Erythroblast (primary cell): ENCODE measurements at places on chromosomes 12 and 14.
A peak's percentile ranks its signal among the peaks of the same experiment; 100 is the strongest.

DNA sequence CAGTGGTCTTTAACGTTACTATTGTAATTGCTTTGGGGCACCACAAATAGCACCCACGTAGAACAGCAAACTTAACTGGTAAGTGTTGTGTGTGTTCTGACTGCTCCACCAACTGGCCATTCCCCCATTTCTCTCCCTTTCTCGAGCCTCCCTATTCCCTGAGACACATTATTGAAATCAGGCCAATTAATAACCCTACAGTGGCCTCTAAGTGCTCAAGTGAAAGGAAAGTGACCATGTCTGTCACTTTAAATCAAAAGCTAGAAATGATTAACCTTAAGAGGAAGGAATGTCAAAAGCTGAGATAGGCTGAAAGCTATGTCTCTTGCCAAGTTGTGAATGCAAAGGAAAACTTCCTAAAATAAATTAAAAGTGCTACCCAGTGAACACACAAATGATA, 22.3 kb downstream of the PPP1R13B start:
- no peak for DNase-seq

DNA sequence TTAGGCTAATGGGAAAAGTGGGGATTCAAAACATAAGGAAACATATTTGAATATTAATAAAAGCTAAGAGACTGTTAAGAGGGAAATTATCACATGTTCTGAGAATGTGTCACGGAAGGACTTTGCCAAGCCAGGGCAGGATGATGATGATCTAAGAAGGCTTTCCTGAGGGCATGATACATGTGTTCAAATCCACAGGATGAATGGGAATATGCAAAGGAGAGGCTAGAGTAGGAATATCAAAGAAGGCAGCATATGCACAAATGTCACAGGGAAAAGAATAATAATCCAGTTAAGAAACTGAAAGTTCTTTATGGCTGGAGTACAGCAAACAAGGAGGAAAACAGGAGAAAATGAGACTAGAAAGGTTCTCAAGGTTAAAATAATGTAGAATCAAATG, 107.0 kb downstream of the PTPRO start:
- DNase-seq = no peak

DNA sequence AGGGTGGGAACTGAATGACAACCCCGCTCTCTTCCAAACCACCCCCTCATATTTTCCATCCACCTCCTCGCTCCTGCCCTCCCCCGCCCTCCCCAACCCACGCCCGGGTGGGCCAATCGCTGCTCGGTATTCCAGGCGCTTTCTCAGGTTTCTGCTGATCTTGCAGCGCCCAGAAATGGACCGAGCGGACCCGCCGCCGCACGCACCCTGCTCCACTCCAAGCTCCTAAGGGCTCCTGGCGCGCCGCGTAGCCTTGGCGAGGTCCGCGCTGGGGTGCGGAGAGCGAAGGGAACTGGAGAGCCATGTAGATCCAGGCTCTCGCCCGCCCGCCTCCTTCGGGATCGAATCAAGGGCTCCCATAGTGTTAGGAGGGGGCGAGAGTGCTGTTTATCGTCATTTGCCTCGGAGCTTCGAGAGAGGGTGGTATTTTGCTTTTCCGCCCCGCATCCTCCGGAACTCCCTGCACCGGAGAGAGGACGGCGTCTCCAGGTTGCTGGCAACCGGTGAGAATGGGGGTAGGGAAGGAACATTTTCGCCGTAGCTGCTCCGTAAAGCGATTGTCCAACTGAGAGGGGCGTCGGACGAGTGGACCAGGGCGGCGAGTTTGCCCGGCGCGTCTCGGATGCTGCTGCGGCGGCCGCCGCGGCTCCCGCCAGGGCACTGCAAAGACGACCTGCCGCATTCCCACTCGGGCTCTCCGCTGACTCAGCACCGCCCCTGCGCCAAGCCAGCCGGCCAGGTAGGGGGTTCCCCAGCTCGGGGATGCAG, at the start of gene KCNA1:
TSS of gene KCNA1 (plus strand) at position 172 of the 768 bp plus-strand sequence. CDS start 1,474 bp downstream, outside the sequence.
- no peak for DNase-seq

DNA sequence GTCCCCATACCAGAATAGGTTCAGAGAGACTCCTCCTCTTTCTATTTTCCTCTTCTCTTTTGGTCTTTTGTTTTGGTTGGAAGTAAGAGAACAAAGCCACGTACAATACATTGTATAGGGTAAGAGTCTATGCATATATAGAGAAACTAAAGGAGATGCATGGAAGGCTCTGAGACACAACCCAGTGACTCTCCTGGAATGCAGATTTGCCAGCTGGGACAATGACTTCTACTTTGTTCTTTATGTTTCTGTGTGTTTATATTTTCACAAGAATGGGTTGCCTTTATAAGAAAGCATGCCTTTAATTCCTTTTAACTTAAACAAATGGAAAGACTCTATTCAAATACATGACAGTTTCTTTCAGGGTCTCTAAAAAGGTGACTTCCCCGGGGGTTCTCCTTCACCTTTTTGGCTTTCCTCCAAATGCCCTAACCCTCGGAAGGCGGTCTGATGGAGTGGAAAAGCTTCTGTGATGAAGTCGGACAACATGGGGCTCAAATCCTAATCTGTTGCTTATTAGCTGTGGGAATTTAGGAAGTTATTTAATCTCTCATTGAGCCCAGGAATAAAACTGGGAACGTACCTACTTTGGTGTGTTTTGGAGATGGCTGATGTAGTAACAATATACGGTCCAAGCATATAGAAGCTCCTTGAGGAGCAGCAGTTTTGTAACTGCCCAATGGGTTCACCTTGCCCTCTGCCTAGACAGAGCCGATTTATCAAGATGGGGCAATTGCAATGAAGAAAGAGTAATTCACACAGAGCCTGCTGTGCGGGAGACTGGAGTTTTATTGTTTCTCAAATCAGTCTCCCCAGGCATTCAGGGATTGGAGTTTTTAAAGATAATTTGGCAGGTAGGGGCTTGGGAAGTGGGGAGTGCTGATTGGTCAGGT, 9.1 kb upstream of the SERPINA1 start:
- no peak for DNase-seq

GRCh38 chr12:105576261-105576660, 245.8 kb downstream of the C12orf75 start:
- DNase-seq = no peak

DNA sequence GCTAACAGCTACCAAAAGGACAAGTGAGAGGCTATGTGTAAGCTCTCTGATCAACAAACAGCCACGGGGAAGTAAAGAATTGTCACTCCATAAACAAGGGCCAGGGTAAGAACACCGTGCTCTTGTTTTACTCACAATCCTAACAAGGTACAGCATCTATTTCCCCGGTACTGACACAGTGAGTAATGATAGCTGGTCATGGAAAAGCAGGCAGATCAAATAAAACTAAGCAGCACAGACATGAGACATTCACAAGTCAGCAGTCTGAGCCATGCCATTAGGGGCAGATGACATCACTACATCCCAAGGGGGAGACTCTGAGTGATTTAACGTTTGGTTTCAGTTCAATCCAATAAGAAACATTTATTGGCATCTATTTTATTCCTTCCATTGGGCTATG, 54.4 kb downstream of the ARL6IP4 start:
- DNase-seq = peak; percentile 22

DNA sequence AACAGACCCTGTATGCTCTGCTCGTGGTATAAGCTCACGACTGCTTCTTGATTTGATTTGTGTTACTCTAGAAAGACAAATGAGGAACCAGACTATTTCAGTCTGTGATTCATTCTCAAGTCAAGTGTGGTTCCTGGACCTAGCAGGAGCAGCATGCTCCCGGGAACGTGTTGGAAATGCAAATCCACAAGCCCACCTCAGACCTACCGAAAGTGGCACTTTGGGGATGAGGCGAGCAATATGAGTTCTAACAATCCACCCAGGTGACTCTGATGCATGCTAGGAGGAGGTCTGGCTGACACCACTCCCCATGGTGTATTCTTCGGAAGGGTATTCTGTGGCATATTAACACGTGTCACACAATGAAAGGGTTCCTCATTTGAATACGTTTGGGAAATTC, 59.5 kb upstream of the TMX1 start:
- DNase-seq = no peak

DNA sequence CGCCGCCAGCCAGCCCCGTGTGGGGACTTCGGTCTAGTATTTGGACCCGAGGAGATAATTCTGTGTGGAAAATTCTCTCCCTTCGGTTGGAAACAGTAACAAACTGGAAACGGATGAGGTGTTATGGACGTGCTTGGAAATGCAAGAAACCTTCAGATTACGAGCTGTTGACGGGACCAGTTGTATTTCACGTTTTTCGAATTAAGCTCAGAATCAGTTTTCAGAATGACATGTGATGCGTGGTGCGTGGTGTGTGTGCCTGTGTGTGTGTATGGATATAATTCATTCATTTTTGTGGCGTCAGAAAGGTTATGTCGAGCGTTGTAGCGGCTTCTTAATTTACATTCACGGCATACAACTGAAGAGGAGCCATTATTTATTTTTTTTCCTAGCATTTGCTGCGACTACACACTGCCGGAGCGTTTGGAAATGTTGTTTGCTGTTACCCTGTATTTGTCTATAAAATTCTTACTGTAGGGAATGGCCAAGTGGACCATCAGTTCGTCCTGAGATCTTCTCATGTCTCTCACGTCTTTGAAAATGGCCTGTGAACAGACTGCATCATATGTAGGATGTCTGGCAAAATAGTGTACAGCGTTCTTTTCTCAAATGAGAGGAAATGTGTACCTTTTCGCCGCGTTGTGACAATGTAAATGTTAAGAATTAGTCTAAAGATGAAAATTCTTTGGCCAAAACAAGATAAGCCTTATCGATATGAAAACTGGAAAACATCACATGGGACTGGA, 1.3 kb downstream of the TRAF3 start:
- DNase-seq = peak; percentile 51

DNA sequence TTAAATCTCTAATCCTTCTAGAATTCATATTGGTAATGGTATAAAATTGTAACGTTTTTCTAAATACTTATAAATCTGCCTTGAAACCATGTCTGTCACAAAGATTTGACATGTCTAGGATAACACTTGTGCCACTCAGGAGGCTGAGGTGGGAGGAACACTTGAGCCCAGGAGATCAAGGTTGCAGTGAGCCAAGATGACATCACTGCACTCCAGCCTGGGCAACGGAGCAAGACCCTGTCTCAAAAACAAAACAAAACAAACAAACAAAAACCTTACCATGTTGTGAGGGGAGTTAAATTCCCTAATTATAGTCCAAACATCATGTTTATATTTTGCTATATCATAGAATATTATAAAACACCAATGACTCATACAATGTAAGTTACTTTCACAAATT, 317.5 kb upstream of the SOX5 start:
- no peak for DNase-seq

GRCh38 chr12:5633106-5633505, 201.2 kb downstream of the NTF3 start:
- DNase-seq = no peak

DNA sequence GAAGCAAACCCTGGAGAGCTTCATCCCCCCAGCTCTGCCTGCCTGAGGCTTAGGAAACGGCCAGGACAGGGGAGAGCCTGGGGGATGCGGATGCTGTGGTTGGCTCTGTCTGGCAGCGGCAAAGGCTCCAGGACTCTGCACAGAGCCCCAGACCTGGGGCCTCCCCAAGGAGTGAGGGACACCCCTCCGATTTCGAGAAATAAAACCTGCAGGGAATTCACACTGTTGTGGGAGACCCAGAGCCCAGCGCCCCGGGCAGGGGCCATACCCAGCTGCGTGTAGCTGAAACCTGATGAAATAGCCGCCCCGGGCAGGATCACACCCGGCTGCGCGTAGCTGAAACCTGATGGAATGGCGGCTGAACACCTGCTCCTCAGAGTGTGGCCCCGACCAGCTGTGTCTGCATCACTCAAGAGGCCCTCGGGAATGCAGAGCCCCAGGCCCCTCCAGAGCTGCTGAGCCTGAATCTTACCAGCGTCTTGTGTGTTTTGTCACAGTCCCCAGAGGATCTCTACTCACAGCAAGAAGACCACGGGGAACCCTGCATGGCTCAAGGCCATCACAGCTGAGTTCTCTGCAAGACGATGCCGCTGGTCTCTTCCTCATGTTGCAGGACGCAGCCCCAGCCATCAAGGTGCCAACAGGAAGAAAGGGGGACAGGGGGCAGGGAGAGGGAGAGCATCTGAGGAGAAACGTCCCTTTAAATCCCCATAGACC, 46.5 kb upstream of the GALNT9 start:
- no peak for DNase-seq

DNA sequence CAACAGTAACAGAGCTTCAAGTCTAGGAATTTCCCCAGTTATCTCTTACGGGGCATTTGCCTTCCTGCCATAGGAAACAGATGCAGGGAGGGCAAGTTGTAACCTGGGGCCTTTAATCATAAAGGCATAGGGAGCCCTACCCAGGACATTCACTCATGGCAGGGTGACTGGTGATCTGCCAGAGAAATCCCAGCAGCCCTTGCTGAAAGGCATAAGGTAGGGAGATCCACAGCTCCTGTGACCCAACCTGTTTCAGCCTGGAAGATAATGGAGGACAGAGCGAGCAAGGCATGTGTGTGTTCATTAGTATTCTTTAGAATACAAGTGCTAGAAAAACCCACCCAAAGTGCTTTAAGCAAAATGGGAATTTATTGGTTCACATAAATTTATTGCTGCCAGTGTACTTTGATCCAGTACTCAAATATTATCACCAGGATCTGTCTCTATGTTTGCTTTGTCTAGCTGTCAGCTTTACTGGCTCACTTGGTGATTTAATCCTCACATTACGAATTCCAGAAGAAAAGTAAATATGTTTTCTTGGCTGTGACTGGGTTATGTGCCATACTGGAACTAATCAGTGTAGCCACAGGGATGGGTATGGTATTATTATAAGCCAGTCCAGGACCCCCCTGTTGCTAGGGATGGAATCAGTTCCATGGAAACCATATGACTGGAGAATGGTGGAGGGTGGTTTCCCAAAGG, 21.1 kb upstream of the AKAP6 start:
- no peak for DNase-seq

DNA sequence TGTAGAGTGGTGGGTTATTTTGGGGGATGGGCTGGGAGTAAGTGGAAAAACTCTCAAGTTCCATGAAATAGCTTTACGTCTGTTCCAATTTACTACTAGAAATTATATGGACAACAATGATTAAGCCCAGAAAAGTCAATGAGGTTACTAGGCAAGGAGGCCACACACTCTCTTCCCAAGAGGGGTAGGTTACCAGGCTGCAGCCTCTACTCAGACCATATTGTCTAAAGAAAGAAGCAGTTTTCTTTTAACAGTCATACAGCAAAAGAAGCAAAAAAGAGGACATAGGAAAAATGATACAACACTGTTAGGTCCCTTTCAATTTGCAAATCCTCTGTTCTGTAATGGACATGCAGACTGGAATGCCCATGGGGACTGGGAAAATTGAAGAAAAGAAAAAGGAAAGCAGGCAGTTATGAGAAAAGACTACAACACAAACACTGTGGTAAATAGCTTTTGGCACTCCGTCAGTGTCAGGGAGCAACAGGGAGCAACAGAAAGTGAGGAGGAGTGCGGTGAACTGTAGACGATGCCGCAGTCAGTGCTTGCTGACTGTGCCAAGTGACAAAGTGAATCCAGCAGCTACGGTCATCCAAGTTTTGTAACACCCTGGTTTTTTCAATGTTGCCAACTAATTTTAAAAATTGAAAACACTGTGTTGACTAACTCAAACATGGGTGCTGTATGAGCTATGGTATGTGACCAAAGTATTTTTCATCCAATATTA, 39.8 kb upstream of the HMGA2 start:
- DNase-seq = no peak
